ENCODE measurements at places on chromosomes 5 and 9.

GRCh38 chr5:172753101-172753500 lies 17.9 kb downstream of the DUSP1 start:
- DNase-seq, result no peak

DNA sequence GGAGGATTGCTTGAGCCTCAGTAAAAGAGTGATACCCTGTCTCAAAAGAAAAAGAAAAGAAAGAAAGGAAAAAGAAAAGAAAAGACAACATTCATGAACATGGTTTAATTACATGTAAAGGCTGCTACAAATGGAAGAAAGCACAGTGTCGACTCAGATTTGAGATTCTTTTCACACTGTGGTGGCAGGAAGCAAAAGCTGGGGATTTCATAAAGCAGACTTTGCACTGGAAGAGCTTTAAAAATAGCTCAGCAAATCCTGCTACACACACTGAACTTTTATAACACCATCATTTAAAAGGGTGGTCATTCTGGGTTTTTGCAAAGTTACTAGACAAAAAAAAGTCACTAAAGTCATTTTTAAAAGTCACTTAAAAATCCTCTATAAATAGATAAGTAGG lies 140.8 kb downstream of the CEMIP2 start:
- no peak for DNase-seq

- no peak for DNase-seq
Measured at GRCh38 chr5:133930813-133931090, 37.7 kb downstream of the C5orf15 start.

DNA sequence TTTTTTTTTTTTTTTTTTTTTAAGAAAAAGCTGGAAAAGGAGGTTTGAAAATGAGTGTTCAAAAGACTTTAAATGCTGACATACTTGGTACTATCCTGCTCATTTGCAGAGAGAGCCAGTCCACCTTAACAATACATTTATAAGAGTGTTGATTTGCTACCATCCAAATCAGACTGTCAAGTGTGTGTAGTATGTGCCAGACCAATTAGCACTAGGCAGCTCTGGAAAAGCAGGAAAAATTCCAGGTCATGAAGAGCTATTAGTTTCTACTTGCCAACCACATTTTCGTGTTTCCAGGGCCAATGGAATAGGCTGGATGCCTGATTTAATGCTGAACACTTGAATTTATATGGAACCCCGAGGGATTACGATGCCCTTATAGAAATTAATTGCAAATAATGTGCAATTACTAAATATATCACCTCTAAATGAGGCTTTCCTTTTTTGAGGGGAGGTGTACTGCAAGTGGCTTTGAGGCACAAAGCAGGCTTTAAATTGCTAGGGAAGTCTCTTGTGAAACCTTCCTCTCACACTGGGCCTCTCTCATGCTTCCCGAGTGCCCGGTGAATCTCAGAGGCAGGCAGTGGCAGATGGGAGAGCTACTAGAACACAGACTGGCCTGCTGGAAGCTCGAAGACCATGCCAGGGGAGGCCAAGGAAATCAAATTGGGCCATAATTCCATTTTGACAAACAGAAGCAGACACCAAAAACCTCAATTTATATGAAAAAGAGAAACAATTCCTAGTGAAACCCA lies 178.7 kb downstream of the PPP2R2B start:
- DNase-seq, result no peak

- no peak for DNase-seq
Measured at GRCh38 chr9:87950765-87951488, 23.4 kb downstream of the CDK20 start.

GRCh38 chr5:126961128-126961527 lies 69.2 kb downstream of the MARCHF3 start:
- no peak for DNase-seq

- no peak for DNase-seq
Measured at GRCh38 chr5:59322894-59323293, 570.6 kb downstream of the PDE4D start.

DNA sequence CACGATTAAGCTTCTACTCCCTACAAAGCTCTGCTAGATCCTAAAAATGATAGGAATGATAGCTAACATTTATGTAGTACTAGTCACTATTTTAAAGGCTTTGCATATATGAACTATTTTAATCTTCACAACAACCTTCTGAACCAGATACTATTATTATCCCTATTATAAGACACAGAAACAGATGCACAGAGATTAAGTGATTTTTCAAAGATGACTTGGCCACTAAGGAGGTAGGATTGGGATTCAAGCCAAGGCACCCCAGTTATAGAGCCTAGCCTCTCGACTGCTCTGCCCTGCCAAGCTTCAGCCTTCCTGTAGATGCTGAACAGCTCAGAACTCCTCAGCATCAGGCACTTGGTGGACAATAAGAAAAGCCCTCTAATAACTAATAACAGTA lies 200.9 kb upstream of the PTGER4 start:
- DNase-seq, result no peak

DNA sequence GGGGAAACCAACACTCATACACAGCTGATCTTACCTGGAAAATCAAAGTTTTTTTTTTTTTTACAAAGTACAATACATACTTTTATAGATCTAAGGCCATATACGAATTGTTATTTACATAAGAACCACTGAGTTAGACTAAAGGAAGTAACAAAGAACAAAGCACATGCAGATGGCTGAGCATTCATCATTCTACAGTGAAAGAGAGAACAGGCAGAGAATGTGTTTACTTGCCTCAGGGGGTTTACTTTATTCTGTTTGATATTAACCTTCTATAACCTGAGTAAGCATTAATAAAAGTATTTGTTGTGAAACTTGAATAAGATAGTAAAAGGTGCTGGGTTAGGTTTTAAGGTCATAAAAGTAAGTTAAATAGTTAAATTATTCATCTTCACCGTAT lies 54.7 kb downstream of the SLC38A9 start:
- DNase-seq, result no peak

- DNase-seq, result no peak
Measured at GRCh38 chr9:100927763-100928162, 100.8 kb upstream of the PLPPR1 start.

DNA sequence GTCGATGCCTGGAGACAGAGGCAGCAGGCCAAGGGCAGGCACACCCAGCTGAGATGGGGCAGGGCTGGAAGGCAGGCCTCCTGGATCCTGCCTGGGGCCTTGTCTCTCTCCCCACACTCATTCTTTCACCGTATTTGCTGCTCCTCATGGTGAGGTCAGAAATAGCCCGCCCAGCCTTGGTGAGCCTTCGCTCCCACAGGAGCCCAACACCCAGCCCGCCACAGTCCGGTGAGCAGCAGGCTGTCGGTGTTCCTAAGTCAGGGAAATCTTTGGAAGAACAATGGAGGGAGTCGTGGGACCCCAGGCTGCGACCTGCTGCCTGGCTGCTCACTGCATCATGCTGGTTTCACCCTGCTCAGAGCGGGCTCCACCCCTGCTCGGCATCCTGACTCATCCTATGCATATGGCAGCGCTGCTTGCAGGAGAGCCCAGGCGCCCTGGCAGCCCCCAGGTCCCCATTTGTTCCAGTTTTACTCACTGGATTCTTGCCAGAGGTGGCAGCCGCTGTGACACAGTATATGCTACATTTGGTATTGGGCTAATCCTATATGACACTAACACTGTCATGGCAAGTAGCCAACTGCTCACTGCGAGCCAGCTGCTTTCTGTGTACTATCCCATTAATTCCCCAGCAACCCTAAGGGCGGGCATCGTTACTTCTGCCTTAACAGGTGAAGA lies 53.2 kb upstream of the NCS1 start:
- DNase-seq, result peak; percentile 74

DNA sequence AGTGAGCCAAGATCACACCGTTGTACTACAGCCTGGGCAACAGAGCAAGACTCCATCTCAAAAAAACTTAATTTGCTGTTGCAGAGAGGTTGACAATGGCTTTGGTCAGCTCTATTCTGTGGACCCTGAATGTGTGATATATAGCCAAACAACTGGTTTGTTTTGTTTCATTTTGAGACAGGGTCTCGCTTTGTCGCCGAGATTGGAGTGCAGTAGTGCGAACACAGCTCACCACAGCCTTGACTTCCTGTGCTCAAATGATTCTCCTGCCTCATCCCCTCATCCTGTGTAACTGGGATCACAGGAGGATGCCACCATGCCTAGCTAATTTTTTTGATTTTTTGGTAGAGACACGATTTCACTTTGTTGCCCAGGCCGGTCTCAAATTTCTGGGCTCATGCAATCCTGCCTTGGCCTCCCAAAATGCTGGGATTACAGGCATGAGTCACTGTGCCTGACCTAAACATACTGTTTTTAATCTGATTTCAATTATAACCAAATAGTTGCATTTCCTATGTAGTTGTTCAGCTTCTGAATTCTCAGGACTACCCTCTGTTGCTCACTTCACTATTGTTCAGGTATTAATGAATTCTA lies 9.8 kb downstream of the RNF183 start:
- no peak for DNase-seq

DNA sequence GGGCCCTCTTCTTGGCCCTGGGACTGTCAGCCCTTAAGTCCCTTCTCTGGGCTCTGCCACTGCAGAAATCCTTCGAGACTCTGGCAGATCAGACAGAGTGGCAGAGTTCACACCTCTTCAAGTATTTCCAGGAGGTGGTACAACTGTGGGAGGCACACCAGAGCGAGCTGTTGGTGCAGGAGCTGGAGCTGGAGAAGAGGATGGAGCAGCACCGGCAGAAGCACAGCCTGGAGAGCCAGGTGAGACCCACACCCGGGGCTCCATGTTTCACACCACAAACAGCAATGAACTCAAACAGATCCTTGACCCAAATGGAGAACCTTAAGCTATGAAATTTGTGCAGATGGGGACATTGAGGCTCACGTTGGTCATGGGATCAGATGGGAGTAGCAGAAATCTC lies 17.5 kb downstream of the CCDC180 start:
- no peak for DNase-seq

DNA sequence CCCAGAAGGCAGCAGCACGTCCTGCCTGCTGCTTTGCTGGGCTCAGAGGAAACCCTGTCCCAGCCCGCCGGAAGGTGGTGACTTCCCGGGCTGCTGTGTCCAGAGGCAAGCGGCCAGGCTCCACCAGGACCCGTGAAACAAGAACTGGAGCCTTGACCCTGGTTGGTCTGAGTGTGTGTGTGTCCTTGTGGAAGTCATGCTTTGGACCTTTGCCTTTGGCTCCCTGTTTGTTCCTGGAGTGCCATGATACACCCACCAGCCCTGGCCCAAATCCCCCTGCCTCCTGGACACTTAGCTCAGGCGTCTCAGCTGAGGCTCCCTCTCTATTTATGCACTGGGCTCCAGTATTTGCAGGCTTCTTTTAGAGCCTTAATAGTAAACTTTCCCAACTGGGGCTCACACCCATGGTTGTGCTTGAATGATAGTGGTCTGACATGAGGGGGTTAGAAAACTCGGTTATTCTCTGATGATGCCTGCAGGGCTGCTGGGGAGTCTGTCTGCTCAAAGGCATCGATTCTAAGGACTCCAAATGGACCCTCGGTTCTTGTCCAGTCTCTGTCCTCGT lies 72.2 kb downstream of the C9orf50 start:
- no peak for DNase-seq

DNA sequence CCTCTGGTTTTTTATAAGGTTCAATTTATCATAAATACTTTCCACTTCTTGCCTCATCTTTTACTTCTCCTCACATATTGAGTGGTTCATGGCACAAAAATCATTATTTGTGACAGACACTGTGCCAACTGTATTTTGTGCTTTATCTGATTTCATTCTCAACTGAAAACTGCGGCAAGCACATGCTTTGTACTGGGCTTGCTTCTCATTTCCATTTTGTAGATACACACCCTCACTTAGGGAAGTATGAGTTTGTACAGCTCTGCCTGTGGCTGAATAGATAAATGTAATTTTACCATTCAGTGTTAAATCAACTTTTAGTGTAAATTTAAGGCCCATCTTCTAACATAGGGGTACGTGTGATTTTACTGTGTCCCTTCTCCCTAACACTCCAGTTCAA lies 83.6 kb downstream of the ANXA2R start:
- DNase-seq, result no peak

DNA sequence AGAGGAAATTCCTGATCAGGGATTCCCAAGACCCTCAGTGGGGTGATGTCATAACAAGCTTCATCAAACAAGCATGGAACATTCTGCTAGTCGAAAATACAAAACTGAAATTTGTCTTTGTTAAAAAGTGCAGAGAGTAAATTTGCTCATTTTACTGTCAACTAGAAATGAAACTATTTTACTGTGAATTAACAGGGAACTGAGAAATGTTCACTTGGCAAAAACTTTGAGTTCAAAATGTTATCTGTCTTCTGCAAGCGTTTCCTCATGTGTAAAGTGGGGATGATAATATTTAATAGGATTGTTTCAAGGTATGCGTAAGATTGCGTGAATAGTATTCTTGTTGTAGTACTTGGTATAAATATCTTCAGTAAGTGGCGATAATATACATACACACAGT lies 45.4 kb downstream of the ALDH1A1 start:
- DNase-seq, result no peak

GRCh38 chr5:165981671-165982070 lies 2309.8 kb upstream of the WWC1 start:
- no peak for DNase-seq

DNA sequence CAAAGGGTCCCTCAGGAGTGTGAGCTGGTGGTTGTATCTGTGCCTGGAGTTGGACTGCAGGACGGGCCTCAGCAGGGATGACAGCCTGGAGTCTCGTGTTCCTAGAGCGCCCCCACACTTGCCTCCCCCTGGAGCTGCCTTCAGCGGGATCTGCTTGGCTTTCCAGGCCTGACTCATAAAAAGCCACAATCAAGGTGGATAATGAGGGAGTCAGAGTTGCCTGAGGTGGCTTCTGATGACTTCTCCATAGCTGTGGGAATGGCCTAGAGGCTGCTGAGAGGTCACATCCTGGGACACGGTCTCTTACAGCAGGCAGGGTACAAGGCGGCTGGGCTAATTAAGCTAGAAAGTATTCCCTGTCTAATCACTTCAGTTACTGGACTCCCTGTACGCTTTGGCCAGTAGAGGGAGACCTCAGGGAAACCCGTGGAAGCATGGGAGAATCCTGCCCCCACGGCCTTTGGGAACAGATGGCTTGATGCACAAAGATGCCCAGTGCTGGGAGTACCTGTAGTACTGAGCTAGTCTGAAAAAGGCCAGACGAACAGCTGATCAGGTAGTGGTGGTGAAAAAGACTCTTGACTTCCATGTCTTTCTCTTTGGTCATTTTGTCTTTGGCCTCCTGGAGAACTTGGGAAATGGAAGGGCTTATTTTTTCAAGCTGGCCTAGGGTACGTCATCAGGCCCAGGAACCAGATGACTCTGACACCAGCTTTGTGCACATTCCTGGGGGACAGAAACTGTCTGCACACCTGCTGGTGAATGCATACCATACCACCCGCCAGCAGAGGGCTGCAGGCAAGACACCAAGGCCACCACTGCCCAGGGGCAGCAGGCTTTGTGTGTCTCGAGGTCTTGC lies 16.1 kb upstream of the FRRS1L start:
- no peak for DNase-seq

Measured in astrocyte of the spinal cord (primary cell).